ENCODE measurements at places on chromosomes 11 and 22.

DNA sequence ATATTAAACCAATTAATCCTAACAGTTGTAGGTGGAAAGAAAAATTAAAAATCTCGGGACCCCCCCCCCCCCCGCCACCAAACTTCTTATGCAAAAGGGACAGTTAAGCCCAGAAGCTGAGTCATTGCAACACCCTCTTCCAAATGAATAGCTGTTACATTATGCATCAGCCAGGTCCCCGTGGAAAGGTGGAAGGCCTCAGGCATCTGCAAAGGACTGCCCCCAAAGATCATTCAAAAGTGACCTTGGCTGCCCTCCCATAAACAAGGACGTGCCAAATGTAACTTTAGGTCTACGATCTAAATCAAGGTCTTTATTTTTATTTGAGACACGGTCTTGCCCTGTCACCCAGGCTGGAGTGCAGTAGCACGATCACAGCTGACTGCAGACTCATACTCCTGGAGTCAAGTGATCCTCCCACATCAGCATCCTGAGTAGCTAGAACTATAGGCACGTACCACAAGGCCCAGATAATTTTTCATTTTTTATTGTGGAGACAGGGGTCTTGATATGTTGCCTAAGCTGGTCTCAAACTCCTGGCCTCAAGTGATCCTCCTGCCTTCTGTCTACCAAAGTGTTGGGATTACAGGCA is 22.8 kb downstream of the SYN3 start:
- no peak for DNase-seq

DNA sequence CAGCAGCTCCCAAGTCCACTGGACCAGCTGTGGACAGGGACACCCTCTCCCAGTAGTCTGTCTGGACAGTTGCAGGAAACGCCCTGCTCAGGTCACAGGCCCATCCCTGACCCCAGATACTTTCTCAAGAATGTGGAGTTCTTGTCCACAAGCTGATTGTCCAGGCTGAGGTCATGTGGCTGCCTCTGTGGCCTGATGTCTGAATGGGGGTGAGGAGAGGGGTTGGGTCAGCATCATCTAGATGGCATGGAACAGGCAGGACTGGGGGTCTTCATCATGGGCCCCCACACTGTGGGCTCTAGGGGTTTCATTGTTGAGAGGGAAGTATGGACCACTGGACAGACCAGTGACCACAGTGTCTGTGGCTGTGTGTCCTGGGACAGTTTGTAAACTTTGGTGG is 1015.0 kb downstream of the TBC1D22A start:
- DNase-seq: no peak

GRCh38 chr22:33811686-33812085 is 108.6 kb downstream of the LARGE1 start:
- DNase-seq: no peak

DNA sequence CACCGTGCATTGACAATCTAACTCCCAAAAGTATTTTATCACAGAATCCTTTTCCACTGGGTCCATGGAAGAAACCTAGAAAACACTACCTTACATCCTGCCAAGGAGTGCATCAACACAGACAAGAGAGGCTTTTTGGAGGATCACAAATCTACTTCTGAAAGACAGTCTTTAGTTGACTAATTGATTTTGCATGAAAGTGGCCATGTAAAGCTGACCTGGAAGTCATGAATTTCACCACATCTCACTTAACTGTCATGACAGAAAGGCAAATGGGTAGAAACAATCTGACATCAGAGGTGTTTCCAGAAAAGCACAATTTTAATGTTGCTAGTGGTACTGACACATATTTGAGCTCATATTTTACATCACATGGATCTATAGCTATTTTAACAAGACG is 101.6 kb downstream of the FAM76B start:
- DNase-seq: no peak

DNA sequence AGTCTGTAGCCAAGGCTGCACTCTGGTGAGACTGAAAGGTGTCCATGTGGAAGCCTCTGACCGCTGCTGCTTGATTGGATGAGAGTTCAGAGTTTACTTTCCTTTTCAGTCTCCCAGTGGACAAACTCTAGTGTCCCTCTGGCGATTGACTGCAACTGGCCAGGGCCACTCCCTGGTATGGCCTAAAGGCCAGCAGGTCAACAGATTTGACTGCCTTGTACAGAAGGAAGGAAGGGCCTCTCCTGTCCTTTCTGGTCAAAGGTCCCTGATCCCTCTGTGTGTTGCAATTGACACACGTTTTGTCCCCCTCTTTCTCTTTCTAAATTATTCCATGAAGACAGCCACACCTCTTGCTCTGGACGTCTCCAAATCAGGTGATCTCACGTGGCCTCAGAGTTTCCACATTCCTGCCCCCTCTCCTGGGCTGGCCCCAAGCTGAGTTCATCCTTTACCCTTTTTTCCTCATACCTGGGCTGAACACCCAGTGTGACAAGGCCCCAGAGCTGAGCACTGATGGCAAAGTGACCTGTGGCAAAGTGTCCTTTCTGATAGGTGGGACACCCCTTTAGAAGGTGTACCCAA is 18.7 kb upstream of the FBLN1 start:
- no peak for DNase-seq

- DNase-seq: no peak
Measured at GRCh38 chr11:8087185-8087584, 6.2 kb downstream of the TUB start.

DNA sequence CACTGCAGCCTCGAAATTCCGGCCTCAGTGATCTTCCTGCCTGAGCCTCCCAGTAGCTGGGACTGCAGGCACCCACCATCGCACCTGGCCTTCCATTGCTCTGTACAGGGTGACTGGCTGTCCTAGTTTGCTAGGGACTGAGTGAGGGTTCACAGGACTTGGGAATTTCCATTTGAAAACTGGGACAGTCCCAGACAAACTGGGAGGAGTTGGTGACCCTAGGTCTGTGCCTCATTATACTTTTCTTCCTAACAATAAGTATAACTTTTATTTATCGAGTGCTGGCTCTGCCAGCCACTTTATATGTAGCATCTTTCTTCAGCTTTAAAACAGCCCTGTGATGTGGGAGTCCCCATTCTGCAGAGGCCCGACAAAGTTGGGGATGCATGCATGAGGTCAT is 25.5 kb downstream of the TCP11L1 start:
- DNase-seq: no peak

GRCh38 chr11:118436639-118437207 is 431 bp downstream of the KMT2A start:
- DNase-seq: no peak

GRCh38 chr22:32021716-32022115 is 21.3 kb upstream of the SLC5A1 start:
- no peak for DNase-seq

GRCh38 chr11:28529046-28529445 is 420.9 kb downstream of the METTL15 start:
- DNase-seq: no peak

DNA sequence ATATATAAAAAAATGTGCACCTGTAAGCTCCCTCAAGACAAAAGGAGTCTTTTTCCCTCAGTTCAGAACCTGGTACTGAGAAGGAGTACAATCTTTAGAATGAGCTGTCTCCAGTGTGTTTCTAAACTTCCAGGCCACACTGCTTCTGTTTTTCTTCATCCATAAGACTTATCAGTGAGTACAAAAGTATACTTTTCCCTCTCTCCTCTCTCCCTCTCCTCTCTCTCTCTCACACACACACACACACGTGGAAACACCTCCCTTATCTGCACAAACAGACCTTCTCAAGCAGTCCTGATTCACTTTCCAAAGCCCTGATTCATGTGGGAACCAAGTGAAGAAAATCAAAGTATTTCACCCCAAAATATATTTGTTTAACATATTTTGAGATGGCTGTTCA is 220.7 kb upstream of the UBASH3B start:
- DNase-seq: no peak

GRCh38 chr11:86013713-86014112 is 55.2 kb downstream of the PICALM start:
- DNase-seq: no peak

GRCh38 chr11:118339281-118339961 is 3.1 kb downstream of the CD3D start:
- DNase-seq: no peak

DNA sequence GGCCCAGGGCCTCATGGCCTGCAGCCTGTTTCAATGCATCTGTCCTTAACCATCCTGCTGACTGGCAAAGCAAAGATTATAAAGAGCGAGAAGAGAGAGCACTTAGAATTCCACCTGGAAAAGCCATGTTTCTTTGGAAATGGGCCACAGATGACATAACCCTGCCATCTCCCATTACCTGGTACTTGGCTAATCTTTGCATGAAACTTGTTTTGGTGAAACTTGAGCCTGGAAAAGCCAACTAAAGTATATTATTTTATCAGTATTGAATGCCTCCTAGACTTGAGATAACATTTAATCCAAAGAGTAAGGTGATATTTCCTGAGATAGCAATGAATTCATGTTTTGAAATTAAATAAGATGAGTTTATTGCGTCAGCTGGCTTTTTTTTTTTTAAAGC is 72.6 kb downstream of the NAV2 start:
- no peak for DNase-seq

GRCh38 chr22:19547620-19548019 is 23.4 kb upstream of the CLDN5 start:
- no peak for DNase-seq

DNA sequence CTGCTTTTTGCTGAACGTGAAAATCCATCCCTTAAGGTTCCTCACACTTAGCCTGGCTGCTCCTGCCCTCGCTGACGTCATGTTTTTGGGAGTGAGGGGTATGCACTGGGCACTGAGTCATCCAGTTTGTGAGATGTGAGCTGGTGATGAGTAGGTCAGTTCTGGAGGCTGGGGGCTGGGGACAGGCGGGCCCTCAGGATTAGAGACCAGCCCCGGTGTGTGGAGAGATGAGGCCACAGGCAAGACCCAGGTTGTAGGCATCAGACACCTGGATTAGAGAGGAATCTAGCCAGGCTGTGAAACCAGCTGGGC is 9.2 kb downstream of the KCNC1 start:
- DNase-seq: no peak

DNA sequence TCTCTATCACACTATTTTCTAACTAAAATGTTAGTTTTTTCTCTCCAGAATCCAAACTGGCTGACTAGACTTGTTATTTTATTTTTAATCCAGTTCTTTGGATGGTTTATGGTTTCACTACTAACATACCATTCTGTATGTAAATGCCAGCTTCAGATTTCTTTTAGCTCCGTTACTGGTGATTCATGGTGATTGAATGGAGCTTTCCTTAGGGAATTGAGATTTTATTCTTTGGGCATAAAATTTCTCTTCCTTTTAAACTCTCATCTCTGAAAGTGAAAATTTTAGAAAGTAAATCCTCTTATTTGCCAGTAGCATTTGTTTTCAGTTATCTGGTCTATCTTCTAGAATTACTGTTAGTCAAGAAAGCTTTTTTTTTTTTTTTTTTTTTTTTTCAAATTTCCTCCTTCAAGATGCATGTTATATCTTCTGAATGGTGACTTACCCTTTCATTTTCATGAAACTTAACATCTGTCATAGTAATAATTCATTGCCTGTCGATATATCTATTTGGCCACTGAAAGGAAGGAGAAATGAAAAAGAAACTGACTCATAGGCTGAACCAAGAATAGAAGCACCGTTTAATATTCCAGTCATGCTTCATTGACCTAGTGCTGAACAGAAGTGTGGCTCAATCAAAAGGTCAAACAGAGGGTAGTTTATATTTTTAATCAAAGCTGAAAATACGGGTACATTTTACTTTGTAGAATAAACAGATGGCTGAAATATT is 6.4 kb downstream of the ENDOD1 start:
- DNase-seq: no peak

GRCh38 chr11:4049006-4049405 is 45.6 kb upstream of the RRM1 start:
- DNase-seq: peak; percentile 91

GRCh38 chr11:58837707-58838388 is 6.7 kb downstream of the GLYATL2 start:
- no peak for DNase-seq

- peak; percentile 94 for DNase-seq
Measured at GRCh38 chr11:64317325-64317960, at the start of gene TRMT112. TSS of gene TRMT112 (minus strand) at chr11:64317559. CDS start at chr11:64317526, 33 bp downstream.

DNA sequence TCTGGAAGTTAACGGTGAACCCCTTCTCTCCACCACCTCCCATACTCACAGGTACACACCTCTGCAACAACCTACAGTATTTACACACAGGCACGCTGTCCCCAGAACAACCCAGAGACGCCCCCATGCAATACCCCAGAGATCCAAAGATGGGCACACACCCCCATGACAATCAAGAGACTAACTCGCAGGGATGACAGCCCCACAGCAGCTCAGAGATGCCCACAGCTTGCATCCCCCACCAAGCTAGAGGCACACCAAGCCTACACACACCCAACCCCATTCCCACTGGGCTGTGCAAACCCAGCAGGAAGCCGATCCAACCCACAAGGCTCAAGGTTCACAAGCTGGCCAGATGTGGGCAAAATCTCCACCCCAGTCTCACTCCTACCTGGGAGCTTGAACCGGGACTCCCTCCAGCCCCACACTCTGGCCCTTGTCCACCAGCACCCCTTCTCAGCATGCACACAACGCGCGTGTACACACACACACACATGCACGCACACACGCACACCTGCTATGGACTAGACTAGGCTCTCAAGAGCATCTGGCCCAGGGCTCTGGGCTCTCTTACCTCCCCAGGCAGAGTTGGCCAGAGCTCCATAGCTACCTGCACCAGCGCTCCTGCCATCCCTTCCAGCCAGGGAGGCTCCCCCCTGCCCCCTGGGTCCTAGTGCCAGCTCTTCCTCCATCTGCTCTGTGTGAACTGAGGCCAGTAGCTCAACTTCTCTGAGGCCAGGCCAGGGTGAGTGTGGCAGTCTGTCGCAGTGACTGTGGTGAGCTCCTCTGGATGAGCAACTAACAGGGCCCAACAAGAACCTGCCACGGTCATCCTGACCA is 11.5 kb downstream of the STARD10 start:
- no peak for DNase-seq

- DNase-seq: no peak
Measured at GRCh38 chr11:45541693-45542434, 123.6 kb downstream of the CHST1 start.

DNA sequence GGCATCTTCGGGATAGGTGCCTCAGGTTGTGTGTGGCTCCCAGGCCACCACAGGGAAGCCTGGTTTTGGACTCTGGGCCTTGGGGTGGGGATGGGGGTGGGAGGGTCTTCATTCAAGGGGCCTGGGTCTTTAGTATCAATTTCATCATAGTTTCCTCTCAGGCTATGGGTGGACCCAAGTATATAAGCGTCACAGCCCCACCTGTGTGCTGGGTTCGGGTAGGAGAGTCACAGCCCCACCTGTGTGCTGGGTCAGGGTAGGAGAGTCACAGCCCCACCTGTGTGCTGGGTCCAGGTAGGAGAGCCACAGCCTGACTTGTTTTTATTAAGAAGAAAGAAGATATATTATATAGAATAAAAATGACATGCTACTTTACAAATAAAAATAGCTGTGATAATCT is 422.1 kb downstream of the BRD1 start:
- DNase-seq: no peak
